Heart right ventricle (tissue), 16 donors: ENCODE measurements at places on chromosomes 7 and 10. TPM values are rescaled to one million over a fixed set of nuclear protein-coding genes. Genes with fewer than 3 reads are reported as not detected.

GRCh38 chr10:104339469-104340110, 1.3 kb upstream of the ITPRIP start:
- peak; percentile 90 for DNase-seq

PRPS1L1 gene
- not detected for polyA plus RNA-seq

DNA sequence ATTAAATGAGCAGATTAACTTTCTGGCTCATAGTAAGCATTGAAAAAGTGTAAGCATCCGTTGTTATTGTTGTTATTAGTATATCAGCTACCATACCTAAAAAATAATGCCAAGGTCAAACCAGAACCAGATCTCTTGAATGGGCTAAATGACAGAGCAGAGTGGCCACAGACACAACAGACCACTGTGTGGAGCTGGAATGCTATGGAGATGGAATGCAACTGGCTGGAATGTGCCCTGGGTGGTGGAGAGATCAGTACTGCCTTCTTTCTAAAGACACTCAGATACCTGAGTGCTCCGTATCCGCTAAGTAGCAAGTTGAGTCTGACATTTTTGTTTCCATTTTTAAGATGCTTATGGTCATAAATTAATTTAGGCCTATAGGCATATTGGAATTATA, 20.5 kb upstream of the DNAJB12 start:
- DNase-seq, result no peak

DNA sequence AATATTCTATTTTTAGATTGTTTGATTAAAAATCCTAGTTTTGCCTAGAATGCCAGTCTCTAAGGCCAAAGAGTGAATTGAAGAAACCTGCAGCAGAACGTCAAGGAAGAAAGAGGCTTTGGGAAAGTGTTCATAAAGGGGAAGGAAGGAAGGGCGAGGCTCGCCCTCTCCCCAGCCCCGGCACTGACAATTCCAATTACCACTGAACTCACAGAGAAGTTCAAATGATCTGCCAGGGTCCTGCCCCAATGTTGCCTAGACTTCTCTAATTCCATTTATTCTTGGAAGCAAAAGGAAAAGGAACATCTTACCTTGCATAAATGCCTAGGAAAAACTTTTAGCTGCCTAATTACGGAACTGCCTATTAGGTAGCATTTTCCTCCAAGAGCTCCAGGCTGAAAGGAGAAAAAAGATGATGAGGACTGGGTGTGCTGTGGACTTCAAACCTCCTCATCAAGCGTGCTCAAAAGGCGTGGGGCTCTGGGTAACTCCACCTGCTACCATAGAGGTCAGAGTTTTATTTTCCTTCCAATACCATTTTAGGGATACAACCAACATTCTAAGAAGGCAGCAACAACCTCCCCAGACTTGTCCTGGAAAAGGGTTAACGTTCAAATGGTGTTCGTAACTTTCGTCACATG, 134.5 kb downstream of the PKD1L1 start:
- no peak for DNase-seq

- no peak for DNase-seq
Measured at GRCh38 chr7:128234476-128235026, 6.5 kb upstream of the LEP start.

ACSM6 gene
- not detected for polyA plus RNA-seq

DNA sequence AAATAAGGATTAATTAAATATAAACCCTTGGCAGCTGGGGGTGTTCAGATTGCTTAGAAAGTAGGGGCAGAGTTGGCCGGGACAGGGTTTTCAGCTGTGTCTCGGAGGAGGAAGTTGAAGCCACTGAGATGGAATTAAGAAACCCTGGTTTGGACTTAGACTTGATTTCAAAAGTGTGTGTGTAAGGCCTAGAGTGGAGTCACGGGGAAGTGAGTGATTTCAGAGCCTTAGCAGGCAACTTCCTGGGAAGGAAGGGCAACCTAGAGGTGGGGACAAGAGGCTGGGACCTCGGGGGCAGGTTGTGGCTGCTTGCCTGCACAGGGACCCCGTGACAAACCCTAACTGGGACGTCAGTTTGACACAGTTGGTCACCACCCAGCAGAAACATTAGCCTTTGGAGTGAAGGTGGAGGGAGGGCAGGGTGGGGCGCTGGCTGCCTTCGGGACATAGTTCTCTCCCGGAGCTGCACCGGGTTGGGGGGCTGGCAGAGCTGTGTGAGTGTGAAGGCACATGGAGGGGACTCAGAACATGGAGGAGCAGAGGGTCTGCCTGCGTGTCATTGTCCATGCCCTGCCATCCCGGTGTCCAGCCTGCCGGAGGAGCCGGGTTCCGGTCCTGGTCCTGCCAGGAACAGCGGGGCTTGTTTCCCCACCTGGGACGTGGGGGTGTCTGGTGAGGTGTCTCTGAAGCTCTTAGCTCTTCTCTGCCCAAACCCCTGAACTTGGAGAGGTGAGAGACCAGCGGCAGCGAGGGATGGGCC, 1.8 kb downstream of the BRI3 start:
- DNase-seq, result no peak
